PC-3 (cell line): ENCODE measurements at places on chromosomes 6 and 20. TPM values are rescaled to one million over a fixed set of nuclear protein-coding genes. Genes with fewer than 3 reads are reported as not detected.

The ACTL10 gene
- 1.6 and 2.8 TPM in 2 replicates for total RNA-seq

The AHCY gene
- 265 and 267 TPM in 2 replicates for total RNA-seq

The CAPN11 gene
- not detected in 2 replicates for total RNA-seq

The SPAG4 gene
- 7.9 and 9.7 TPM in 2 replicates for total RNA-seq

The ABHD16B gene
- not detected in 2 replicates for total RNA-seq

The LY6G6C gene
- total RNA-seq = 0.22 TPM in 1 of 2 replicates, not detected in the other

DNA sequence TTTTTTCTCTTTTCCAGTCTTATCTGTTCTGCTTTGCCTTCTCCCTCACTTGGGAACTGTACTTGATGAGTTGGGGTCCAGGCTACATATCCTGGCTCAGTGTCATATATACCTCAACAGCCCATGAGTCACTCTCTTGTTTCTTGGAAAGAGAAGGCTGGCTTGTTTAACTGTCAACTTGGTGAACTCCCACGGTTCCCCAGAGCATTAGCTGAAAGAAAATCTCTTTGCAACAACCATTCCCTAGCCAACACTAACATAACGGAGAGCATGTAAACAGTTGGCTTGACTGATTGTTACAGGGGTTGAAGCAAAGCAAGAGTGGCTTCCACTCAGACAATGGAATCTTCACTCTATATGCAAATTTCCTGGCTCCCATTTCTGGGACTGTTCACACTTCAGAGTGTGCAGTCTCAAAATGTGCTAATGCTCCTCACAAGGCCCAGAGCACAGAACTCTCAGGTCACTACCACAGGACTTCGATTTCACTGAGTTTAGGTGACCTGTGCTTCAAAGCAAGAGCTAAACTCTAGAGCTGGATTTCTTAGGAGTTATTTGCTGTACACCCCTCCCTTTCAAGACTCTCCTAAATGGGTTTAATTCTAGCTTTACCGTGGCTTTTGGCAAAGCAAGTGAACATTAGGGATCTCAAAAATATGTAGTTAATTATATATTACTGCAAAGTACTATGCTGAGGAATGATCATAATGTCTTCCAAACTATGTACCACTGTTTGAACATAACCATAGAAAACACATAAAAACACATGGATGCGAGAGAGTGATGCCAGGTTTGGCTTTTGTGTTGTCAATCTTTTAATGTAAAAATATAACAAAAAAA lies 609.8 kb downstream of the RFPL4B start:
- DNase-seq = peak; percentile 40
- H3K27me3 ChIP-seq = no peaks in the 10 kb centered on the region
- no peak overlapping the region for H3K4me3 ChIP-seq
- H3K36me3 ChIP-seq = no peaks in the 10 kb centered on the region
- H3K4me1 ChIP-seq = peaks cover 8% of the 10 kb centered on the region; the same call in 1 of the 2 replicates

DNA sequence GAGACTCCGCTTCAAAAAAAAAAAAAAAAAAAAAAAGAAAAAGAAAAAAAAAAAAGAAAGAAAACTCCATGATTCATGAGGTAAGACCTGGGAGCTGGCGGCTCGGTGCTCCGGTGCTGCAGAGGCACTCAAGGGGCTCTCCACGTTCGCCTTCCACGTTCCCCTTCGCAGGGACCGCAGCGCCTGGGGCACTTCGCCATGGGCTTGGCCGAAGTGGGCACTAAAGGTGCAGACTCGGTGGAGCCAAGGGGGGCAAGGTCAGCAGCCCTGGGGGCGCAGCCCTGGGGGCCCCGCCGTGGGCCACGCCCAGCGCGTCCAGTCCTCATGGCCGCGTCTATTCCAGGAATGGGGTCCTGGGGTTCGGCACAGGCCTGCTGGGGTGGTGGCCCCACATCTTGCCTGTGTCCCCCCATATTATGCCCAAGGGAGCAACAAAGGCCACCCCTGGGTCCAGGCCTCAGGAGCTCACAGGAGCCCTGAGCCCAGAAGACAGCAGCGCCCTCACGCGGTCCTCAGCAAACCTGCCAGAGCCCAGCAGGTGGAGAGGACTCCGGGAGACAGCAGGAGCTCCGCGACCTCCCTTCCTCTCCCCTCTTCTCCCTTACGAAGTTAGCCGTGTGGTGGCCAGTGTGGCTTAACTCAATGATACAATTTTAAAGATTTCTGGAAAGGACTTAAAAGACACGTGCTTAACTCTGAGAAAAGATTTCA lies 21.9 kb downstream of the ZBTB46 start:
- H3K36me3 ChIP-seq = no peaks in the 10 kb centered on the region
- H3K4me1 ChIP-seq = no peaks in the 10 kb centered on the region
- H3K4me3 ChIP-seq = no peak overlapping the region
- no peaks in the 10 kb centered on the region for H3K27me3 ChIP-seq
- no peak overlapping the region for H3K27ac ChIP-seq
- DNase-seq = no peak

DNA sequence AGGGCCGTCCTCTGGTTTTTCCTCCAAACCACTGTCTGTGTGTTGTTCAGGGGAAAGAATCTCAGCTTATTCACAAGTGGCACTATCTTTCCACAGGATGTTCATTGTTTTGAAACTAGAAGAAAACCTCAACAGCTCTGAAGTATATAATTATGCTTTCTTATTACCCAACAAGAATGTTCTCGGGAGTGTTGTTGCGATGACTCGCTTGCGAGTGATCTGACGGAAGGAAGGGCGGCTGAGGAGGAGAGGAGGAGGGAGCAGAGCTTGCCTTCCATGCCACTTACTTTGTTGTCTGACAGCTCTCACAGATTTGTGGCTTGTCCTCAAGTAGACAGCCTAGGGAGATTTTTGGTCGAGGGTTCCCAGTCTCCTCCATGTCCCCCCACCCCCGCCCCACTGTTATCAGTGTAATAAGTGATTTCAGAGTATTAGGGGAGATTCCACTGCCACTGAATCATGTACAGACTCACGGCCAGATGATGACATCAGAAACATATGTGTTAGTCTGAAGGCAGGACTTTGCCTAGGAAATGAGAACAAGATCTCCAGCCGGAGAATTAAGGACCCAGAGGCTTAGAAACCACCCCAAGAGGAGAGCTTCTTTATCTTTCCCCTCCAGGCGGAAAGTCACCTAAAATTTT lies 80.7 kb upstream of the CCN6 start:
- peak; percentile 50 for DNase-seq
- no peaks in the 10 kb centered on the region for H3K27me3 ChIP-seq
- H3K27ac ChIP-seq = peak overlapping the region; percentile 48
- H3K36me3 ChIP-seq = no peaks in the 10 kb centered on the region

DNA sequence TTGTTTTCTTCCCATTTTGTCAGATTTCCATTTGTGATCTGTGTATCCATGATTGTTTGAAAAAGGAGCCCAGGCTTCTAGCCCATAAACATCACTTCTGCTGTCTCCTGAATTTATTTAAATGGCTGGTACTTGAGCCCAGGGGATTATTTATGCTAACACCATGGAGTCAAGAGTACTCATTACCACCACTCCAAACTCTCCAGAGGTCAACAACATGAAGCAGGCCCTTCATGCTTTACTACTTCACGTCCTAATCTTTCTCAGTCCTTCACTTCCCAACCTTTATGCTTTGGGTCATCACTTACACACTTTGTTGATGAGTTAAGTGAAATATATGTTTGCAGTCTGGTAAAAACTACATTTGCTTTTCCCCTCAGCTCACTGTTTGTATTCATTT lies 247.8 kb downstream of the BMP2 start:
- H3K36me3 ChIP-seq = no peaks in the 10 kb centered on the region
- H3K27ac ChIP-seq = no peak overlapping the region
- DNase-seq = no peak
- peaks cover 12% of the 10 kb centered on the region for H3K27me3 ChIP-seq
- no peaks in the 10 kb centered on the region for H3K4me1 ChIP-seq

DNA sequence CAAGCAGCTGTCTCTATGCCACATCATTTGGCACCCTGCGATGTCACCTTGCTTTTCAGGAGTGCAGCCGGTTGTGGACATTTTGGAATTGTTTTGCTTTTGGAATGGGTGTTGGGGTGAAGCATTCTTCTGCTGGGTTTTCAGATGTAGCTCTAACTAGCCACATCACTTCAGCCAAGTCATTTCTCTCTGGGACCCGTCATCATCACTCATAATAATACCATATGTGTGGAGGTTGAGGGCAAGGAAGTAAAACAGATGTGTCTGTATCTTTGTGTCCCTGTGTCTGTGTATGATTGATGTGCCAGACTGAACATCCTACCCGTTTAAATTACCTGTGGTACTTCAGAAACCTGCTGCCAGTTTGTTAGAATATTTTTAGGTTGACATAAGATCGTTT lies 49.5 kb upstream of the TULP4 start:
- no peaks in the 10 kb centered on the region for H3K27me3 ChIP-seq
- no peak overlapping the region for H3K27ac ChIP-seq
- no peaks in the 10 kb centered on the region for H3K36me3 ChIP-seq
- peaks cover 5% of the 10 kb centered on the region; the same call in 1 of the 2 replicates for H3K4me1 ChIP-seq
- no peak overlapping the region for H3K4me3 ChIP-seq

GRCh38 chr6:55931101-55931500 lies 55.7 kb upstream of the BMP5 start:
- no peak overlapping the region for H3K4me3 ChIP-seq
- DNase-seq = no peak
- H3K4me1 ChIP-seq = no peaks in the 10 kb centered on the region
- H3K36me3 ChIP-seq = no peaks in the 10 kb centered on the region
- H3K27me3 ChIP-seq = no peaks in the 10 kb centered on the region

DNA sequence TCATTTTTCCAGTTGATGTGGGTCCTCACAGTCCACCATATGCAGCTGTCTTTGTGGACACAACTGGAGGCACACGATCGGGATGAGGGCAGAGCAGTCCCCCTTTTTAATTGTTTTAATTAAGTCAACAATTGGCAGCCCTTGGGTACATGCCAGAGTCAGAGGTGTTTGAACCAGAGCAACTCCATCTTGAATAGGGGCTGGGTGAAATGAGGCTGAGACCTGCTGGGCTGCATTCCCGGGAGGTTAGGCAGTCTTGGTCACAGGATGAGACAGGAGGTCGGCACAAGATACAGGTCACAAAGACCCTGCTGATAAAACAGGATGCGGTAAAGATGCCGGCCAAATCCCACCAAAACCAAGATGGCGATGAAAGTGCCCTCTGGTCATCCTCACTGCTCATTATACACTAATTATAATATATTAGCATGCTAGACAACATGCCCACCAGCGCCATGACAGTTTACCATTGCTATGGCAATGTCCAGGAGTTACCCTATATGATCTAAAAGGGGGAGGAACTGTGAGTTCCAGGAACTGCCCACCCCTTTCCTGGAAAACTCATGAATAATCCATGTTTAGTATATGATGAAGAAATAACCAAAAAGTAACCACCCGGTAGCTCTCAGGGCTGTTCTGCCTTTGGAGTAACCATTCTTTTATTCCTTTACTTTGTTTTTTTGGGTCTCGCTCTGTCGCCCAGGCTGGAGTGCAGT lies 31.8 kb upstream of the BLCAP start:
- no peaks in the 10 kb centered on the region for H3K27me3 ChIP-seq
- H3K4me1 ChIP-seq = 0 out of 2 replicates have a peak, but pooled peaks cover 7% of the 10 kb centered on the region
- H3K36me3 ChIP-seq = no peaks in the 10 kb centered on the region

DNA sequence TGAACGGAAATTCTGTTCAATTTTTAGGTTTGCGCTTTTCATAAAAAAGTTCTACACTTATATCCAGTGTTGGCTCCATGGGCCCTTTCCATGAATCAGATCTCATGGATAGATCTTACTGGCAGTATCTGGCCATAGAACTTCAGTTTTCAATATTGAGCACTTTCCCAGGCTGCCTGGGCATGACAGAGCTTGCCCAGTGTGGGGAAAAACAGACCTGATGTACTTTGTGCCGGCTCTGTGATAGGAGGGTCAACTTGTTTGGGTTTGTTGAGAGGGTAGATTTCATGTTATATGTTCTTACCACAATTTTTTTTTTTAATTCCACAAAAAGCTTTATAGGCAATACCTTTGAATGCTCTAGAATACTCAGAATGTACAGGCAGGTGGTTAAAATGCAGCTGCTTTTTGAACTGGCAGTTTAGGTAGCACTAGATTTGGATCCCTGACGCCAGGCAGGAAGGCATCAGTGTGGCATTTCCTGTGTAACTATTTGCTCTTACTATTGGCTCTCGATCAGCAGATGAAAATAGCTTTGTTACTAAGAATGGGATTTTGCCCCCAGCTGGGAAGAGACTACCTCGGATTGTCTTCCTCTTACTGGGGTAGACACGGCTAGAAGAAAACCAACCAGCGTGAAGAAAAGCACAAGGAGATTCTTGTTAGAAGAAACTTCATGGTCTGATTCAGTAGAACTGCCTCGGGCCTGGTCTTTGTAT lies 404.9 kb upstream of the SOX4 start:
- H3K27ac ChIP-seq = no peak overlapping the region
- DNase-seq = no peak
- H3K27me3 ChIP-seq = no peaks in the 10 kb centered on the region
- no peaks in the 10 kb centered on the region for H3K36me3 ChIP-seq
- no peaks in the 10 kb centered on the region for H3K4me1 ChIP-seq
- H3K4me3 ChIP-seq = no peak overlapping the region

DNA sequence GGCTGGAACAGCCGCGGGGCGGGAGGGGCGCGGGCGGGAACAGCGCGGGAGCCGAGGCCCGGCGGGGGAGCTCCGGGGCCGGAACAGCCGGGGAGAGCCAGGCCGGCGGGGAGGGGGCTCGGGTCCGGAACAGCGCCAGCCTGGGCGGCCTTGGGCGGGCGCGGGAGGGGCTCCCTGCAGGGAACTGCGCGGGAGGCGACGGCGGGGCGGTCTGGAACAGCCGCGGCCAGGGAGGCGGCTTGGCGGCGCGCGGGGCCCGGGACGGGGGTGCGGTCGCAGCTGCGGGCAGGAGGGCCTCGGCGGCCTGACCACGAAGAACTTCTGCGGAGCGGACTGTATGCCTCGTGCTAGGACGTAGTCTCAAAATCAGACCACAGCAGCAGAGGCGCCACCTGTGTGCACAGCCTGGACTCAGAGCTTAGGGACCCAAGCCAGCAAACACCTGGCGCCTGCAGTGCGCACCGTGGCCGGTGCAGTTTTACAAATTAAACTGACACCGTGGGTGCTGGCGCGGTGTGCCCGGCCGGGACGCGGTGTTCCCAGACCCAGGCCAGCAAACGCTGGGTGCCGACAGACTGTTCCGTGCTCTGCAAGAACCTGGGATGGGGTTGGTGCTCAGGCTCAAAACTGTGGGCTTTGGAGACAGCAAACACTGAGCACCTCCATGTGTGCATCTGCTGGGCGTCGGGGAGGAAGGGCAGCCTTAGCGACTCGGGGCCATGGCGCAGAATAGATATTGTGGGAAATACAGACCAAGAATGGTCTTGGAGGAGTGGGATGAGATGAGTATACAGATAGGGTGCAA lies 572 bp downstream of the ZNF341 start:
- H3K27ac ChIP-seq = peak overlapping the region; percentile 53
- H3K4me3 ChIP-seq = peak overlapping the region; percentile 73
- H3K36me3 ChIP-seq = peaks cover 10% of the 10 kb centered on the region
- DNase-seq = peak; percentile 67

GRCh38 chr20:58557733-58558342 lies 42.6 kb upstream of the APCDD1L start:
- H3K27ac ChIP-seq = no peak overlapping the region
- H3K4me3 ChIP-seq = no peak overlapping the region
- no peaks in the 10 kb centered on the region for H3K27me3 ChIP-seq
- no peaks in the 10 kb centered on the region for H3K36me3 ChIP-seq
- peak; percentile 52 for DNase-seq
